ENCODE measurements at places on chromosomes 2 and 18. TPM values are rescaled to one million over a fixed set of nuclear protein-coding genes. Genes with fewer than 3 reads are reported as not detected.

The DNAJC5G gene
- not detected for total RNA-seq

The TLX2 gene
- not detected for total RNA-seq

The CD207 gene
- not detected for total RNA-seq

The PKP4 gene
- total RNA-seq: 14.5 TPM

The VWC2L gene
- under 0.01 TPM for total RNA-seq

The EGR4 gene
- not detected for total RNA-seq
